Esophagus squamous epithelium (tissue), 5 donors: ENCODE measurements at places on chromosomes 16 and 17.

DNA sequence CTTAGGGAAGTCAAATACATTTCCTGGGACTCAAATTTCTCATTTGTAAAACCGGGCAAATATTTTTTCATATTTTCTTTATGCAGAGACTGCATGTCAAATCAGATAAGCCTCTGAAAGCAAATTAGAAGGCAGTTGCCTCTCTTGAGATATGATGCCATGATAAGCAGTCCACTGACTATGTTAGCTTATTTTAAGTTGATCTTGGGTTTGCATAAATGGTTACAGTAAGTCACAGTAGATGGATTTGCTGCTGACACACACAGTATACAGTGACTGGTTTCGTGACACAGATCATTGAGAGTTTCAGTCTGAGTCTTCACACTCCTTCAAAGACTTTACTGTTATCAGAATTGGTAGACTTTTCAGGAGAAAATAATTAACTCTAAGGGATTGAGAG is 927.6 kb upstream of the CDH8 start:
- no peak for DNase-seq

GRCh38 chr17:16423226-16423872 is 8.0 kb downstream of the TRPV2 start:
- no peak for DNase-seq

DNA sequence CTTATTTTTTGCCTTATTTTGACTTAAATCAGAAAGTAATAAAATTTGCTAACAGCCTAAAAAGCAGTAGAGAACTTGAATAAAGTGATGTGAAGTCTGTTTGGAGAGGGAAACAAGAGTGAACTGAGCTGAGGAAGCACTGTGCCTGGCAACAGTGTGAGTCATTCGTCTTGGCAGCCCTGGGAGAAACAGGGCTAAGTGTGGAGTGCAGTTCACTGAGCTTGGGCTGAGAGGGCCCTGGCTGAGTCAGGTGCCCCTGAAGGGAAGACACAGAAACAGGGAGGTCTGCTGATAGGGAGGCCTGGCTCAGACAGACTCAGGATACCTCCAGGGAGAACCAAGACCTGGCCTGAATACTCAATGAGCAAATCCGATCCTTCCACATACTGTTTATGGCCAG is 132.1 kb downstream of the HS3ST4 start:
- DNase-seq, result no peak

- DNase-seq, result no peak
These were observed 72.0 kb downstream of the KANSL1 start for GRCh38 chr17:46121165-46121764.

GRCh38 chr16:29994600-29995323 is 655 bp downstream of the HIRIP3 start:
- DNase-seq, result no peak

GRCh38 chr17:65749479-65749878 is 188.0 kb upstream of the AXIN2 start:
- no peak for DNase-seq
